EH (cell line): ENCODE measurements at places on chromosomes 6 and 20.
A peak's percentile ranks its signal among the peaks of the same experiment; 100 is the strongest.

DNA sequence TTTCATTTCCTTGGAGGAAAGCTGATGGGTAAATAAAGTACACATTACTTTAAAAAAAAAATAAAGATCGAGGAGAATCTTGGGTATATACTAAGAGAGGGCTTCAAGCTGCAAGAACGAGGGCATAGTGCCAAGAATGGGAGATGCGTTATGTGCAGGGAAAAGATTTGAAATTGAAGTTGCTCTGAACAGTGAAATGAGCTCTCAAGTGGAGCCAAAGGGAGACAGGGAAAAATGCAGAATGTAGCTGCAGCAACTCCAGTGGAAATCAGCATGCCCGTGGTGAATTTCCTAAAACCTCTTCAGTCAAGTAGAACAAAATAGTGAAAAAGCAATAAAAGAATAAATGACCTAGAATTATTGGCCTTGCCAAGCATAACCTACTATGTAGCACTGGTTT, 11.4 kb upstream of the COL9A1 start:
- peak; percentile 2 for DNase-seq

DNA sequence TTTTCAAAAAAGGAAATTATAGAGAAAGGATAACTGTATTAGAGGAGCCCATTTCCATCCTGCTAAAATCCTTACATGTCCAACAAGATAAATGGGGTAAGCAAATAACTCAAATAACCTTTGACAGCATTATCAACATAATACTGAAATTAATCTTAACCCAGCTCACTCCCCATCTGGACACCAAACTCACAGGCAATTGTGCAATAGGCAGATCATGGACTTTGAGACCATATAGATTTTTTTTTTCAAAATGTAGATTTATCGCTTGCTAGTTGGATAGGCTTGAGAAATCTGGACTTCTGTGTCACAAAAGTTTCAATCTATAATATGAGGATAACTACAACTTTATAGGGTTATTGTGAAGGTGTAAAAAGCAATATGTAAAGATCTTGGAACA, 134.4 kb upstream of the ASCC3 start:
- DNase-seq = no peak

- no peak for DNase-seq
These were observed 35.5 kb downstream of the PYGB start for GRCh38 chr20:25283221-25283951.

- DNase-seq = no peak
These were observed 256.6 kb downstream of the GMDS start for GRCh38 chr6:1988843-1989242.

GRCh38 chr20:39378776-39379175, 416.6 kb downstream of the DHX35 start:
- no peak for DNase-seq

DNA sequence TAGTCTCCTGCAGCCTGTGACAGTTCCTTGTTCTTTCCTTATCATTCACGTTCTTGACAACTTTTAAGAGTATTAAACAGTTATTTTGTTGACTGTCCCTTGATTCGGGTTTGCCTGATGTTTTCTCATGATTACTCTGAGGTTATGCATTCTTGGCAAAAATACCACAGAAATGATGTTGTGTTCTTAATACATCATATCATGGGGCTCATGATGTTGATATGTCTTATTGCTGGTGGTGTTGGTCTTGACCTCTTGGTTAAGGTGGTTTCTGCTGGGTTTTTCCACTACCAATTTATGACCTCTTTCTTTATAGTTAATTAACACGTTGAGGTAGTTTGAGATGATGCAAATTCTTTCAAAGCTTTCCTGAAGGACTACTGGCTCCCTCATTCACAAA, 59.1 kb downstream of the ZHX3 start:
- DNase-seq = no peak

DNA sequence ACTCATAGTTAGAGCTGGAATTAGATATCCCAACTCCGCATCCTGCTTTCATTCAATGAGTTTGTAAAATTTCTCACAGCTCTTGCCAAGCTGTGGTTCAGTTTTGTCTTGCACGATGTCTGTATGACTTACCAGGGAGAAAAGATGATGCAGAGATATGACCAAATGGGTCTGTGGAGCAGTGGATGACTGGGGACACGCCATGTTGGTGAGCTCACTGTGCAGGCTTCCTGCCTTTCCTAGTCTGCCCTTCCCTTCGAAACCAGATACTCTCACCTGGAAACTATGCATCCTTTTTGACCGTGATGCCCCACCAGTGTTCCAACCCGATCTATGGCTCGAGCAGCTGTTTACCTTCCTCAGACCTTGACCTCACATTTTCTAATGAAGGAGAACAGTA, 262.7 kb upstream of the BMP2 start:
- DNase-seq = no peak

GRCh38 chr20:6635034-6635736, 132.3 kb upstream of the BMP2 start:
- DNase-seq = no peak

- no peak for DNase-seq
These were observed 21.9 kb downstream of the ADGB start for GRCh38 chr6:146620655-146621054.

GRCh38 chr6:157711060-157711459, 112.0 kb upstream of the SNX9 start:
- DNase-seq = no peak

DNA sequence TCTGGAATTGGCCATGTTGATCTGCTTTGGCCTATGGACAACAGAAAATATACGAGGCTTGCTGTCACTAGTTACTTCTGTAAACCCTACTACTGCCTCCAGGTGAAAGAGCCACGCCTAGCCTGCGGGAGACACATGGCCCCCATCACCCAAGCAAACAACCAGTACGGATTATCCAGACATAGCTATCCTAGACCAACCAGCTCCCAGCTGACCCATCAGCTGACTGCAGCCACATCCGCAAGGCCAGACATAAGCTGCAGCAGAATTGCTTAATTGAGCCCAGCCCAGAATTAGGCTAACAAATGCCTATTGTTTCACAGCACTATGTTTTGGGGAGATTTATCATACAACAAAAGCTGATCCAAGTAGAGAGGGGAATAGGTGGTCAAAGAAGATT, 13.5 kb downstream of the REV3L start:
- no peak for DNase-seq

DNA sequence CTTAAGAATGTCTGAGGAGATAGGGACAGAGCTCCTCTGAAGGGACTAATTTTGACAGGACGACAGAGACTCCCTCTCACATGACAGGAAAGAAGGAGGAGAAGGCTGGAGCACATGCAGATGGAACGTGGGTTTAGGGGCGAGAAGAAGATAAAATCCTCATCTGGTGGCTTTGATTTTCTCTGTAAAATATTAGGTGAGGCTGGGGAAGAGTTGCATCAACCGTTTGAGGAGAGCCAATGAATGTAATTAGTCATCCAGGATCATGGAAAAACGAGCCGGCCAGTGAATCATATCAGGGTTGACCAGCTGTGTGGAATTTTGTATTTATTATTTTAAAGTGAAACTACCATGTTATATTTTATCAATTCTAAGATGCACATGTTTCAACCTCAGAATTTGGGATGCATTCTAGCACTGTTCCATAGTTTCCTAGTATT, 46.9 kb upstream of the ADGRF4 start:
- DNase-seq = peak; percentile 25

DNA sequence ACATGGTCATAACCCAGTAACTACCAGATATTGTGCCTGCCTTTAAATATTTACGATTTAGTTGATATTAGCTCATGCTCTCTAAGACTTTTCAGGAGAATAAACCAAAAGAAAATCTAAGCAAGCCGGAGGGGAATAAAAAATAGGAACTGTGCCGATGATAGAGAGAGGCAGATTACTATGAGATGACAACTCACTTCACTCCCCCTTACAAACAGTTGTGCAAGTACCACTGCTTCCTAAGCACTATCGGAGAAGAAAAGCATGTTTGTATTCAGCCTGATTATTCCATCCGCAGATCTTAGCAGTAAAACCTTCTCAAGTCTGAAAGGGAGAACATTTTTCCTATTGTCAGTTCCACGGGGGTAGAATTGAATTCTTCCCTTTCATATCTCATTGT, 294.4 kb downstream of the KCNQ5 start:
- no peak for DNase-seq

DNA sequence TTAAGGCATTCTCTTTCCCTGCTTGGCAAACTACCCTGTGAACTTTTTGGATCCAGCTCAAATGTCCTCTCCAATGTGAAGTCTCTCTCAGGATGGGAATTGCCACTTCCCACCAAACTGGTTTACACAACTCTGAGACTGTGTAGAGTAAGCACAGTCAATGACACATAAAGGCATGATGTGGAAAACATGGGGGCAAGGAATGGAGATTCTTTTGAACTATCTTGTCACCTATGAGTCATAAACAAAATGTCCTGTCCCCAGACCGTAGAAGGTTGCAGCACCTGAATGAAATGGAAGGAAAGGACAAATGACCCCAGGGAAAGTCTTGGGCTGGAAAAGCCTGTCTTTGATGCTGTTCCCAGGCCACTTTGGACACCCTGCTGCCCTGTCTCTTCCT, 11.0 kb upstream of the KIF13A start:
- peak; percentile 75 for DNase-seq

DNA sequence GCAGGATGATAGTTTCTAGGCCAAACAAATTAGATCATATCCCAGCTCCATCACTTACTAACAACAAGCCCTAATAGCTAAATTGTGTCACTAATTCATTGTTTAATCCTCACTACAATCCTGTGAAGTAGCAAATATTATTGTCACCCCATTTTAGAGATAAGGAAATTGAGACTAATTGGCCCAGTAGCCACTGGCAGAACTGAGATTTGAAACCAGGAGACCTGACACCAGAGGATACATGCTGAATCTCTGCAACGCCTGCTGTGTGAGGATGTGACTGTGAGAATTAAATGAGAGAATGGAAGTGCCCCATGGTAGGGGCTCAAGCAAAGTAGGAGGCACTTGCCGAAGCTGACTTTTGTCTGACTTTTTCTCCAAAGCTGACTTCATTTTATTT, 124.3 kb upstream of the CITED2 start:
- no peak for DNase-seq

DNA sequence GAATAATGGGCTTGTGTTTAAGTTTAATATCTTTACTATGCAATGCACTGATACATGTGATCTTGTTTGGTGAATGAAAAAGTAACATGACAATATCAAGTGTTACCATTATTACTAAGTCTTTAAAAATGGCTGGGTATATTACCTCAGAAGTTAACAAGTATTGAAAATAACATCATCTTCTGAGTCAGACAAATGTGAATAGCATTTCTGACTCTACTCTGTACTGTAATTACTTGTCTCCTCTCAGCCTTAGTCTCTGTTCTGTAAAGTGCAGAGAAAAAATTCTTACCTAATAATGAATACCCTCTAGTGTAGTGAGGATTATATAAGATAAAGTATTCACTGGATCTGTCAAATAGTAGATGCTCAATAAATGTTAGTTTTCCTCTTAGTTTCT, 47.0 kb upstream of the GCLC start:
- DNase-seq = no peak
